ENCODE measurements at places on chromosomes 2 and 18.

- DNase-seq, result peak; percentile 38
Measured at GRCh38 chr2:3432693-3433338, 53.3 kb downstream of the TRAPPC12 start.

- DNase-seq, result no peak
Measured at GRCh38 chr2:209817844-209818271, 46.2 kb downstream of the UNC80 start.

- no peak for DNase-seq
Measured at GRCh38 chr2:11056614-11057013, 98.7 kb upstream of the SLC66A3 start.

- DNase-seq, result no peak
Measured at GRCh38 chr2:143426296-143426695, 297.1 kb downstream of the ARHGAP15 start.

DNA sequence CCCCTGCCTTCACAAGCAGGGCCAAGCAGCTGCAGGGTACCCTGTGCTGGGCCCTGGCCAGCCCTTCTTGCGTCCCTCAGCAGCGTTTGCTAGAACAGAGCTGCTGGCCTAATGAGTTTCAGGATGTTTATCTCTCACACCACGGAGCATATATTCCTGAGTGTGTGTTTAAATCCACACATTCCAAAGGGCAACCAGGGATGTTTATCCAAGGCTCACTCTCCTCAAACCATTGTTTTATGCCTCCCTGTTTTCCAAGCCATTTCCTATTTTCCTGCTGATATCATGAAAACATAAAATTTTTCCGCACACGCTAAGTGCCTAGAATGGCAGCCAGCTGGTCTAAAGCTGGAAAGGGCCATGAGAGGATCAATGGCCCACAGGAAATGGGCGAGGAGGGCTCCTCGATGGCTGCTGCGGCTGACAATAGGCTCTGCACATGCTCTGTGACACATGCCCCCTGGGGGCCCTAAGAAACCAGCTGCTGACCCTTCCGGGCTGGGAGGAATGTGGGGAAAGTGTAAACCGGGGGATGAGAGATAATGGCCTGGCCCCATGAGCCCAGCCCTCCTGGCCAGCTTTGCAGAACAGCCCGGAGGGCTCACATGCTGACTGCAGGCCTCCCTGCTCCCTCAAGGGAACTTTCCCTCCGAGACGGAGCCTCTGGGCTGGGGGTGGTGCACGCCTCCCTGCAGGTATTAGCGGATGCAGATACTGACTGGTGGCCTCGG is 194.0 kb downstream of the NDUFA10 start:
- DNase-seq, result no peak

DNA sequence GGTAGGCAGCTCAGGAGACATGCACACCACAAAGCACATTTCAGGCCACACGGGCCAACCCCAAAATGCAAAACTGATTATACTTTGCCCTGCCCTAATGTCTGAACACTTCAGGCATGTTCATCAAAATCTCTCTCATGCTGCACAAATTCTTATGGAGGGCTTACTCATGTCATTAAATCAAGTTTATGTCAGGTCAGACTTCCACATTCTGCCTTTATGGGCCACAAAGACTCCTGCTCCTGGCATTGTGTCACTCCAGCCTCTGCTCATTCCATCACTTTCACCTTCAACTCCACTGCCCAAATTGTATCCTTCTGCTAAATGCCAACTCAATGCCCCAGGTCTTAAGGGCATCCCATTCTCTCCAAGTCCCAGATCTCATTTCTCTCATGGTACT is 9.2 kb downstream of the UXS1 start:
- DNase-seq, result no peak

- DNase-seq, result no peak
Measured at GRCh38 chr2:142307086-142307485, 176.3 kb upstream of the LRP1B start.

GRCh38 chr2:191314697-191315364 is 69.6 kb downstream of the MYO1B start:
- no peak for DNase-seq

GRCh38 chr2:107621186-107622165 is 205.2 kb upstream of the RGPD4 start:
- no peak for DNase-seq

DNA sequence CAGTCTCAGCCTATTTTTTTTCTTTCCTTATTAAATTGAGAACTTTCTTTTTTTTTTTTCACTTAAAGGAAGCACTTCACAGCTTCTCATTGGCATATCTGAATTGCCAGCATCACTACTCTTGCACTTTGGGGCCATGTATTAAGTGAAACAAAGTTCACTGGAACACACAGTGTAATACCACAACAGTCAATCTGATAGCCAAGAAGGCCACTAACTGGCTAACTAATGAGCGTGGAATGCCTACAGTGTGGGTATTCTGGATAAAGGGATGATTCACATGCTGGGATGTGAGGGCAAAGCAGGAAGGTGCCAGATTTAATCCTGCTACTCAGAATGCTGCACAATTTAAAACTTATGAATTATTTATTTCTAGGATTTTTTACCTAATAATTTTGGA is 11.7 kb upstream of the C18orf63 start:
- DNase-seq, result no peak

DNA sequence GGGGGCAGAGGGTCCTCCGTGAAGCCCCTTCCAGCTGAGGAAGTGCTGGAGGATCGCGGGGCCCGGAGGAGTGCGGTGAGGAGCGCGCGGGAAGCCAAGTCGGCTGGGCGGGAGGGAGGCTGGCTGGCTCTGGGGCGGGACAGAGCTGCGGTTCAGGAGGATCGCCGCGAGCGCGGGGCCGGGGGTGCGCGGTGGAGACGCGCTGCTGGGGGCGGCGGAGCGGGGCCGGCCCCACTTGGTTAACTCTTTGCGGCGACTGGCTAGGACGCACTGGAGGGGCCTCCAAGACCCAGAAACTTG is 464 bp downstream of the CYBRD1 start:
- DNase-seq, result peak; percentile 1

GRCh38 chr2:235607546-235608199 is 113.8 kb downstream of the AGAP1 start:
- DNase-seq, result no peak

- peak; percentile 60 for DNase-seq
Measured at GRCh38 chr18:32548688-32549087, 78.0 kb upstream of the GAREM1 start.

DNA sequence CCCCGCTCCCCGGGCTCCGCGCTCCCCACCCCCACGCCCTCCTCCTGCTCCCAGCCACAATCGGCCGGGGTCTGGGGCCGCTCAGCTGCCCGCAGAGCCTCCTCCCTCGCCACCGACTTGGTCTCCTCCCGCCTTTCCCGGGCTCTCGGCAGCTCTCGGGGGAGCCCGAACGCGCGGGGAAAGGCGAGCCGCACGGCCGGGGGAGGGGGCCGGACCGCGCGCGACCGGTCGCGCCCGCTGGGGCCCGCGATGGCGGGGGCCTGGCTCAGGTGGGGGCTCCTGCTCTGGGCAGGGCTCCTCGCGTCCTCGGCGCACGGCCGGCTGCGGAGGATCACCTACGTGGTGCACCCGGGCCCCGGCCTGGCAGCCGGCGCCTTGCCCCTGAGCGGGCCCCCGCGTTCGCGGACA is 327 bp downstream of the LTBP1 start:
- no peak for DNase-seq

GRCh38 chr18:40046596-40046995 is 1908.4 kb upstream of the PIK3C3 start:
- DNase-seq, result no peak

DNA sequence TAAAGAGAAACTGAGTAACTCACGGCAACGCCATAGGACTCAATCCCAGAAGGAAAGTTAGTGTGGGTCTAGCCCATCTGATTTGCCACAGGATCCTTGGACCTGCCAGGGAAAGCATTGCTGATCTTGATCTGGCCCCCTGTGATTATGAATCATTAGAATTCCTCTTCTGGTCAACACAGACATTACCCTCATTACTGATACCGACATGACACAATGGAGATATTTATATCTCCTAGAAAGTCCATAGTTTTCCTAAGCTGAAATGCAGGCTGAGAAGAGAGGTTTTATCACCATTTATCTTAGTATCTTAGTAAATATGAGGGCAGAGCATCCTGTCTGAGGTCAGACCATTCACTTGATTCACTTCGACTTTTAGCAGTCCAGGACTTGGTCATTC is 75.5 kb upstream of the CCDC68 start:
- no peak for DNase-seq

- DNase-seq, result no peak
Measured at GRCh38 chr2:189273734-189274133, 94.2 kb upstream of the COL5A2 start.

- DNase-seq, result no peak
Measured at GRCh38 chr2:200406379-200406778, 99.9 kb downstream of the SPATS2L start.

GRCh38 chr18:55252901-55253300 is 293.6 kb upstream of the CCDC68 start:
- DNase-seq, result no peak

DNA sequence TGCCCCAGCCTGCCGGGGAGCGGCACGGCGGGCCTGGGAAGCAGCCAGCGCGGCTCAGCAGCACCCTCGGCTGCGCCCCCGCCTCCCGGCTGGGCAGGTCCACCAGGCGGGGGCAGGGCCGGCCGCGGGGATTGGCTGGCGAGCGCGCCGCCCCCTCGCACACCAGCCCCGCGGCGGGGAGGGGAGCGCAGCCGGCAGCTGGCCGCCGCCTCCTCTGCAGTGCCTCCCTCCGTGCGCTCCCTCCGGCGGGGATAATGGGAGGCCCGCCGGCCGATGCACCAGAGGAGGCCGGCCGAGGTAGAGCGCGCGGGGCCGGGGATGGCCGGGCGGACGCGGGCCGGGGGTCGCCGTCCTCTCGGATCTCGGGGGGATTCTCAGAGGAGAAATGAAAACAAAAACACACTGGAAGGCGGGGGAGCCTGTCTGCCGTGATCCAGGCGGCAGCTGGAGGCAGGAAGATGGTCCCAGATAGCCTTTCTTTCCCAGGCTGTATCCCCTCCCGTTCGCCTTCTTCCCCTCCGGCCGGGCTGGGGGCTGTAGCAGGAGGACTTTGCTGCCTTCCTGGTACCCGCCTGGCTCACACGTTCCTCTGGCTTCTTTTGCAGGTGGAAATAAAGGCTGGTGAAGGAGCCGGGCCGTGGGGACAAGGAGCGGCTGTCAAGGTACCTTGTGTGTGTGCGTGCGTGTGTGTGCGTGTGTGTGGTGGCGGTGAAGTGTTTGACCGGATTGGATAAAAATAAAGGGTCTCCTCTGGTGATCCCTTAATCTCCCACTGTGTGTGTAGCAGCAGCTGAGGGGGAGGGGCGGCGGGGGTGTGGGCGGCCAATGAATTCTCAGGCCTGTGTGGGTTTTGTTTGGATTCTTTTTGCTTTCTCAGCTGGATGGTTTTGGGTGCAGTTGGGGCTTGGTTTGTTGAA is 18.1 kb downstream of the TET3 start:
- DNase-seq, result peak; percentile 71

DNA sequence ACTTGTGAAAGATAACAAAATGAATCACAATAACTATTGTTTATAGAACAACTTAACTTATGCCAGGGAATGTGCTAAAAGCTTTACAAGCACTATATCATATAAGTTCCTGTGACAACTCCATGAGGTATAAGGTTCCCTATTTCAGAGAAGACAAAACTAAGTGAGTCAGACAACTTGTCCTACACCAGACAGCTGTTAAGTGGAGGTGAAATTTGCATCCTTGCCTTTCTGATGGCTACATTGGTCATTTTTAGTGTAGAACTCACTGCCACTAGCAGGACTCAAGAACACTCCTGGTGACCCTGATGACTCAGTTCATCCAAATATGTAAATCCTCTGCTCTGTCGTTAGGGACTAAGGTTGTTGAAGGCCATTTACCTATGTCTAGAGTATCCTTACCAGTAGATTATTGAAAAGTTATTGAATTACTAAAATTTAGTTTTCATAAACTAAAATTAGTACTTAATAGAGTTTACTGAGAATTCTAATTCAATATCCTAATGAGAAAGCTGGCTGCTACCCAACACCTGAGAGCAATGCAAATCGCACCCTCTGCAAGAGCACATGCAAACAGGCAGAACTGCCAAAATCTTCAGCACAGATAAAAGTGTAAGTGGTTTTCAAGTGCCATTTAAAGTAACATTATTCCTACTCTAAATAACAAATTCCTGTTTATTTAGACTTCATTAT is 636.2 kb downstream of the NRXN1 start:
- DNase-seq, result peak; percentile 2

- DNase-seq, result no peak
Measured at GRCh38 chr2:12066116-12066515, 319.7 kb downstream of the LPIN1 start.

DNA sequence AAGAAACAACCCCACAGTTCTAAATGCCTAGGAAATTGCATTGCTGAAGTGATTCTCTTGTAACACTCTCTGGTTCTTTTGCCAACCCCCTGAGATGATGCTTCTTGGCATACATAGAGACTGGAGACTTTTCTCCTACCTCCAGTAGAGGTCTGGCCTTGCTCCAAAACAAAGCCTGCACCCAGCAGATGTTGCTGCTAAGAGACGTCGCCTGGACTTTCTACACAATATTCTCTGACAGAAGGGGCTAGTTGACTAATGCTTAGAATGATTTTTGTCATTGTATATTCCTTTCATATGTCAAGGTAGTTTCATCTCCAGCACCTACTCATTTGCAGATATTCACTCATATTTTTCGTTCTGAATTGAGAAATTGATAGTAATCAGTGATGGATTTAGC is 24.6 kb downstream of the SOWAHC start:
- DNase-seq, result no peak

Data from NCI-H510A (cell line).